Stimulated activated CD8-positive, alpha-beta memory T cell treated with anti-CD3 and anti-CD28 coated beads, Interleukin-7, amount 100 ng/mL, for 24 hours (primary cell): ENCODE measurements at places on chromosomes 11 and 22.

GRCh38 chr11:103863497-103863896 is 172.9 kb upstream of the DDI1 start:
- DNase-seq, result no peak

GRCh38 chr11:19071255-19071654 is 10.7 kb upstream of the MRGPRX2 start:
- DNase-seq, result peak; percentile 26

GRCh38 chr11:72013765-72014711 is 15.3 kb downstream of the IL18BP start:
- no peak for DNase-seq

DNA sequence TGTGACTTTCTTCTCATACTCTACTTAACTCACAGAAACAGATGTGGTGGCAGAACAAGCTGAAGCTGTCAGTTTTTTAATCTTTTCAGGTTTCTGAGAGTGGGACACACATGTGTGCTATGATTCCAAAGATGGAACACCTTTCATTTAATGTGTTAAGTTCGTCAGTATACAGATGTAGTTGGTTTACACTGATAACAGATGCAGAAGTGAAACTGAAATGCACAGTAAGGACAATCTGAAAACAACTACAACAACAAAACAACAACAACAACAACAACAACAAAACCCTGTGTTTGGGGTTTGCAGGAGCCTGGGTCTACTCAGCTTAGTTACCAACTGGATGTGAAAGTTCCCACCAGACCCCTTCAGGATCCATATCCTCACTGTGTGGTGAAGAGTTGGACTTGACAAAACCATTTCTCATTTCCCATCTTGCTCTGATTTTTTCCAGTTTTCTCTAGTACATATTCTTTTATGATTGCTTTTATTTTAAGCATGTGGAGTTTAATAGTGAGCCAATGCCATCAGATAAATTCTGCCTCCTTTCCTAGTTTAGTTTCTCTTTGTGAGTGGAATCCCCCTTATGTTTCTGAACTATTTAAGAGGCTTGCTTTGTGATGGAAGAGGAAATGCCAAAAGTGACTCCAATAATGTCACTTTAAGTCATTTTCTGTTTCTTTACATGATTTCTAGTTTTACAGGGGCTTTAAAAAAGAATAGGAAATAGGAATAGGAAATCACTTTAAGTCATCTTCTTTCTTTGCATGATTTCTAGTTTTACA is 47.8 kb downstream of the ARHGAP42 start:
- DNase-seq, result no peak

GRCh38 chr11:36228689-36229088 is 60.5 kb downstream of the COMMD9 start:
- no peak for DNase-seq

- no peak for DNase-seq
Observed at GRCh38 chr11:69771466-69771865, 3.7 kb downstream of the FGF4 start.

DNA sequence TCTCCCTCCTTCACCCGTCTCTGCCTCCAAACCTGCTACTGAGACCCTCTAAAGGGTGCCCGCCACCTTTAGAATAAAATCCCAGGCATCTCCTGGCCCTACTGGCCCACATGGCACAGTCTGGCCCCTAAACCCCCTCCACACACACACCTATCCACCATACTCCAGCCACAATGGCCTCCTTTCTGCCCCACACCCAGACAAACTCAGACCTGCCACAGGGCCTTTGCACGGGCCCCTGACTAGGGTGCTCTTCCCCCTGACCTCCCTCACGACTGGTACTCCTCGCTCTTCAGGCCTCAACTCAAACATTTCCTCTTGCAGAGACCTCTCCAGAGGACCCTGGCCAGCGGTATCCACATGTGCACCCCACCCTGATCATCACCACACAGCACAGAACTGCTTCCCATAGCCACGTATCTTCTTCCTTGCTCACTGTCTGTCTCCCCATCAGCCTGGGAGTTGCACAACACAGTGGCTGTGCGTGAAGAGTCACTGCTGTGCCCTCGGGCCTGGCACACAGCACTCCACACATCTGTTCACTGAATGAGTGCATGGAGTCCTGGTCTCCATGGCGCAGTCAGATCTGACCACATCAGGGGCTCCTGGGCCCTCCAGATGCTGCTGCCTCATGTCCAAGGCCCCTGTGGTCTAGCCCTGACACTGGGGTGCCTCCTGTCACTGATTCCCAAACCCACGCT is 66.2 kb upstream of the TCF20 start:
- no peak for DNase-seq

DNA sequence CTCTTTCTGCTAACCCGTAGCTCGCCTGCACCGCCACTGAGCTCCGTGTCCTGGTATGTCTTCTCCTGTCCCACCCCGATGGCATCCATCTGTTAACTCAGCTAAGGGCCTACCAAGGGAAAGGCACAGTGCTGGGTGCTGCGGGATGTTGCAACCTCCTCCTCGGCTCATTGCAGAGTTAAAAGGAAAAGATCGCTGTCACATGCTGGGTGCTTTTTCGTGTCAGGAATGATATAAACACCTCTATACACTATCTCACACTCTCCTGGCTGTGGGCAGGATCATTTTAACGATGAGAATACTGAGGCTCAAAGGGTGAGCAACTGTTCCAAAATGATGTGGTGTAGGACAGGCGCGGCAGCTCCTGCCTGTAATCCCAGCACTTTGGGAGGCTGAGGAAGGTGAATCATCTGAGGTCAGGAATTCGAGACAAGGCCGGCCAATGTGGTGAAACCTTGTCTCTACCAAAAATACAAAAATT is 10.1 kb downstream of the TXN2 start:
- DNase-seq, result no peak

GRCh38 chr11:66559142-66559865 is 9.1 kb downstream of the CTSF start:
- no peak for DNase-seq

DNA sequence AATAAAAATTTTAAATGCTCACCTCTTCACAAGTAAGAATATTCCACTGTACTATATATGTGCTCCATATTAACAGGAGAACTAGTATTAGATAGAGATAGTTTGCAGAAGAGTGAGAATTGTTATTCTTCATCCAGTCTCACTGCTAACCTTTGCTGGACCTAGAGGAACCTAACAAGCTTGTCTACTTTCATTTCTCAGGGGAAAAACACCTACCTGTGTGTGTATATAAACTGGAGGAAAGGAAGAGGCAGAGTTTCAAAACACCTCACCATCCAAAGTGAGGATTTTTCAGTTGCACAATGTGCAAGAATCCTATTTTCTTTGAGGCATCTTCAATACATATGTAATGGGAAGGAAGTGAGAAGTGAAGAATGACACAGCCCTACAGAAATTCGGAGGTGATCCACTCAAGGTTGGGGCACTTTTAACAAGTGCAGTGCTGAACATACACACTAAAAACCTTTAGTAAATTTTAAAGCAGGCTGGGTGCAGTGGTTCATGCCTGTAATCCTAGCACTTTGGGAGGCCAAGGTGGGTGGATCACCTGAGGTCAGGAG is 52.4 kb downstream of the SYTL2 start:
- no peak for DNase-seq

GRCh38 chr11:44519989-44520737 is 45.3 kb upstream of the CD82 start:
- DNase-seq, result no peak

GRCh38 chr11:113505541-113506375 is 30.6 kb upstream of the DRD2 start:
- DNase-seq, result no peak

- DNase-seq, result no peak
Observed at GRCh38 chr11:34791780-34792542, 124.2 kb downstream of the APIP start.

DNA sequence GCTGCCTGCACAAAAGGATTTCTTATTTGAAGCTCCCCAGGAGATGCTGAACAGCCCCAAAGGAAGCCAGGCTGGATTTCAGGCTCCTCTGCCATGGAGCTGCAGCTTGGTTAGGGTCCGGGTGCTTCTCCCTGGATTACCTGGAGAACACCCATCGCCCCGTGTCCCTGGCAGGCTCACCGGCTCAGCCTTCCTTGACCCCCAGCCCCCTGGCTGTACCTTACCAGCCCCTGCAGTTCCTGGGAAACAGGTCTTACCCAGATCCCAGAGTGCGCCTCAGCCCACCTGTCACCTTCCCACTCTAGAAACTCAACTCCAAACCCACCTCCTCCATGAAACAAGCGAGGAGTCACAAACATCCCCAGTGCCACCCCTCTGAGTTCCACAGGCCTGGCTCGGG is 45.3 kb upstream of the CD5 start:
- DNase-seq, result no peak

DNA sequence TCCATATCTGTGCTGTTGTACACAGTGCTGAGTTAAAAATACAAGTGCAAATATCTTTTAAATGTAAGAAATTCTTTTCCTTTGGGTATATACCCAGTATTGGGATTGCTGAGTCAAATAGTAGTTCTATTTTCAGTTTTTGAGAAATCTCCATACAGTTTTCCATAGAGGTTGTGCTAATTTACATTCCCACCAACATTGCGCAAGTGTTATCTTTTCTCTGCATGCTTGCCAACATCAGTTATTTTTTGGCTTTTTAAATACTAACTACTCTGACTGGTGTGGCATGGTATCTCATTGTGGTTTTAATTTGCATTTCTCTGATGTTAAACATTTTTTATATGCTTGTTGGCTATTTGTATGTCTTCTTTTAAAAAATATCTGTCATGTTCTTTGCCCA is 6.5 kb downstream of the OR52E8 start:
- DNase-seq, result no peak

DNA sequence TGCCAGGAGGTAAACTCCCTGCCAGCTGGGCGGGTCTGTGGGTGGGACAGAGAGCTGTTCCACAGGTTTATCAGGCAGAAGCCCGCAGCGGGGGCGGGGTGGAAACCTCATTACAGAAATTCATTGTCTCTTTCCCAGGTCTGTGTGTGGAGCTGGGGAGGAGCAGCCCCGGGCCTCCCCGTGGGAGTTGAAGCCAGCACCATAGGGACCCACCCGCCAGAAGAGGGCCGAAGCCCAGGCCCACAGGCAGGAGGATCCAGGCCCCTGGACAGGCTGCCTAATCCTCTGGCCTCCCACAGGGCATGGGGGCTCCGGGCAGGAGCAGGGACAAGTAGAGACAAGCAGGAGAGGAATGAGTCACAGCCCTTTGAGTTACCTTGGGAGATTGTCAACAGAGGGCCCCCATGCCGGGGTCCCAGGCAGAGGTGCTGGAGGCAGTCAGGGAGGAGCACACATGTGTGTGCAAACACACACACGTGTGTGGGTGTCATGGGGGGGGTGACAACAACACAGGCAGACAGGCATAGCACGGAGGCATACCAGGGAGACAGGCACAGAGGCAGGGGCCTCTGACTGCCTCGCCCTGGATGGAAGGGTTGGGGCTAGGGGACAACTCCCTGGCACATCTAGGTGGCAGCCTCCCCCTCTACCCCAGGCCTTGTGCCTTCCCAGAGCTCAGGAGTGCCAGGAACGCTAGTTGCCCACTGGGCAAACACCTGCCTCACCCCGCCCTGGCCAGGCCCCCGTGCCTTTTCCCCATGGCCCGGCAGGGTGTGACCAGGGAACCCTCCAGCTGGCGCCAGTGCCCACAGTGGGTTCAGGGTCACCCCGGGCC is 1.4 kb downstream of the CDC42BPG start:
- DNase-seq, result no peak

DNA sequence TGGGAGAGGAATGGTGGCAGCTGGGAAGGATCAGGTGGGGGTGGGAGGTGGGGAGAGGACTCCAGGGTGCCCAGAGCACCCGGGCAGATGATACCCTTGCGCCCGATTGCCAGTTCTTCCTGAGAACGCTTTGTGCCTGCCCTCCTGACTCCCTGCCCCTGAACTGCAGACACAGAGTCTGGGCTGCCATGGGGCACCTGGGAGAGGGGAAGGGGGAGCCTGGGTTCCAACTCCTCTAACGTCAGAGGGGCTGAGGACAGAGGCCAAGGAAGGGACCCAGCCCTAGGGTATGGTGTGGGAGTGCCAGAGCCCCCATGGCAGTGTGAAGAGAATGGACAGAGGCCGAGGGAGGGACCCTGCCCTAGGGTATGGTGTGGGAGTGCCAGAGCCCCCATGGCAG is 920 bp upstream of the KCNK7 start:
- DNase-seq, result no peak

GRCh38 chr11:112878033-112878601 is 83.1 kb upstream of the NCAM1 start:
- DNase-seq, result no peak

GRCh38 chr11:95605271-95605940 is 184.2 kb downstream of the FAM76B start:
- DNase-seq, result no peak
